ENCODE measurements at places on chromosomes 7 and 10. TPM values are rescaled to one million over a fixed set of nuclear protein-coding genes. Genes with fewer than 3 reads are reported as not detected.

Gene RAMP3
- 0.58 TPM for total RNA-seq

Gene AQP1
- 1.5 TPM for total RNA-seq

Gene CUZD1
- 0.58 TPM for total RNA-seq

Gene OR13A1
- not detected for total RNA-seq

Gene OR6V1
- total RNA-seq: not detected

Gene REEP3
- total RNA-seq: 50.4 TPM

Gene ASIC3
- total RNA-seq: 0.17 TPM

Gene OR2A5
- total RNA-seq: not detected

Gene NUTM2A
- total RNA-seq: 2.3 TPM

Gene FOXK1
- total RNA-seq: 29.5 TPM

Gene AOAH
- total RNA-seq: not detected

Gene GIMAP7
- 0.15 TPM for total RNA-seq
